NCI-H460 (cell line): ENCODE measurements at places on chromosomes 4 and X.

- DNase-seq = no peak
Observed at GRCh38 chr4:25970226-25970675, 56.2 kb downstream of the SMIM20 start.

GRCh38 chr4:54882616-54883015, 224.9 kb downstream of the KIT start:
- DNase-seq = no peak

DNA sequence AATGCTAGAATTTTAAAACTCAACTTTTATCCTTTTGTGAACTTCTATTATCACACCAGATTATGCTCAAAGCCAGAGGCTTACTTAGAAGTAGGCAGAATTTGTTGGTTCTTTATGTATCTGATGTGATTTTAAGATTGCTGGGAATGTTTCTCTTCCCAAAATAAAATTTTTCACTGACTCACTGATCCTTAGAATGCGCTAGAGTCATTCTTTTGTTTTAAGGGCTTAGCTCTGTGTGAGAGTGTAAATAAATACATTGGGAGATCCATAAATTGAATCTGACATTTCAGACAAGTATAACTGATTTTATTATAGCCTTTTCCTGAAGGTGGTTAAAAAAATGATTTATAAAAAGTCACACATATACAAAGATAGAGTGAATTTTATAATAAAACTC, 101.3 kb downstream of the LARP1B start:
- DNase-seq = no peak

GRCh38 chr4:108168671-108169523, at the start of gene LEF1:
Gene LEF1, minus strand, starts transcription at chr4:108168932. Its CDS starts 1,165 bp downstream, at chr4:108167767.
- no peak for DNase-seq
